Purkinje cell (primary cell): ENCODE measurements at places on chromosomes 5 and 9. TPM values are rescaled to one million over a fixed set of nuclear protein-coding genes. Genes with fewer than 3 reads are reported as not detected.

The CCNJL gene
- polyA plus RNA-seq, result 0.36 and 0.77 TPM in 2 replicates

The PCDHGB5 gene
- polyA plus RNA-seq, result 0.32 TPM in 1 of 2 replicates, not detected in the other

The CAMK4 gene
- polyA plus RNA-seq, result 87.3 and 95.5 TPM in 2 replicates

The PCDHA6 gene
- 4.0 and 5.4 TPM in 2 replicates for polyA plus RNA-seq

The FOXD4 gene
- not detected in 2 replicates for polyA plus RNA-seq

The ADGRD2 gene
- not detected in 2 replicates for polyA plus RNA-seq

The PCDHGA6 gene
- 0.30 and 0.60 TPM in 2 replicates for polyA plus RNA-seq

The NRG2 gene
- polyA plus RNA-seq, result 0.38 and 0.73 TPM in 2 replicates

The SUB1 gene
- polyA plus RNA-seq, result 1,233 and 1,272 TPM in 2 replicates

The RASGRF2 gene
- polyA plus RNA-seq, result 5.1 and 5.3 TPM in 2 replicates

The DNM1 gene
- 35.0 and 55.1 TPM in 2 replicates for polyA plus RNA-seq

The STPG3 gene
- not detected in 2 replicates for polyA plus RNA-seq

The TAF9 gene
- polyA plus RNA-seq, result 486 and 506 TPM in 2 replicates

The SPTAN1 gene
- 685 and 889 TPM in 2 replicates for polyA plus RNA-seq

The ARL14EPL gene
- not detected in 2 replicates for polyA plus RNA-seq

The PHF24 gene
- 2.3 and 10.5 TPM in 2 replicates for polyA plus RNA-seq

The TLE1 gene
- 12.0 and 15.4 TPM in 2 replicates for polyA plus RNA-seq

The ANKRD33B gene
- polyA plus RNA-seq, result 4.2 TPM in 2 replicates

The GPR150 gene
- polyA plus RNA-seq, result 0.58 TPM in 1 of 2 replicates, not detected in the other

The RNF208 gene
- polyA plus RNA-seq, result 2.6 and 5.0 TPM in 2 replicates

The WDR5 gene
- polyA plus RNA-seq, result 1.7 TPM in 2 replicates

The WNT8A gene
- polyA plus RNA-seq, result not detected in 2 replicates

The ORM2 gene
- polyA plus RNA-seq, result not detected in 2 replicates

The DIRAS2 gene
- polyA plus RNA-seq, result 39.4 and 76.1 TPM in 2 replicates

The GPR151 gene
- not detected in 2 replicates for polyA plus RNA-seq

The PCDHGB3 gene
- polyA plus RNA-seq, result 0.06 and 1.2 TPM in 2 replicates

The CTXN3 gene
- not detected in 2 replicates for polyA plus RNA-seq

The LCN2 gene
- polyA plus RNA-seq, result not detected in 2 replicates

The CENPK gene
- 20.2 and 25.0 TPM in 2 replicates for polyA plus RNA-seq

The GNG10 gene
- polyA plus RNA-seq, result 40.0 and 46.0 TPM in 2 replicates

The PCDHGA8 gene
- polyA plus RNA-seq, result 0.11 and 0.13 TPM in 2 replicates

The PCDHGB7 gene
- polyA plus RNA-seq, result 0.35 TPM in 1 of 2 replicates, not detected in the other

The MROH2B gene
- polyA plus RNA-seq, result not detected in 2 replicates

The SARDH gene
- polyA plus RNA-seq, result 1.4 TPM in 1 of 2 replicates, not detected in the other

The RELL2 gene
- polyA plus RNA-seq, result 5.9 and 8.8 TPM in 2 replicates

The OR2V2 gene
- not detected in 2 replicates for polyA plus RNA-seq

The ZNF879 gene
- 2.5 and 2.8 TPM in 2 replicates for polyA plus RNA-seq

The C8G gene
- 0.90 TPM in 1 of 2 replicates, not detected in the other for polyA plus RNA-seq

The TMEM171 gene
- 3.5 TPM in 1 of 2 replicates, not detected in the other for polyA plus RNA-seq

The PCDHGA11 gene
- 1.5 and 2.4 TPM in 2 replicates for polyA plus RNA-seq

The TMEM252 gene
- not detected in 2 replicates for polyA plus RNA-seq

The CDKN2B-AS1 gene
- polyA plus RNA-seq, result 2.5 and 10.7 TPM in 2 replicates

The MEIKIN gene
- polyA plus RNA-seq, result 0.85 and 1.3 TPM in 2 replicates

The FBP1 gene
- 0.59 TPM in 1 of 2 replicates, not detected in the other for polyA plus RNA-seq

The GPR21 gene
- 2.5 TPM in 1 of 2 replicates, not detected in the other for polyA plus RNA-seq

The LIX1 gene
- polyA plus RNA-seq, result 5.0 and 5.4 TPM in 2 replicates

The ECPAS gene
- 52.8 and 62.2 TPM in 2 replicates for polyA plus RNA-seq

The CATSPER3 gene
- not detected in 2 replicates for polyA plus RNA-seq

The NAA35 gene
- polyA plus RNA-seq, result 26.3 and 31.5 TPM in 2 replicates

The CDC20B gene
- 0.21 TPM in 1 of 2 replicates, not detected in the other for polyA plus RNA-seq

The AGXT2 gene
- not detected in 2 replicates for polyA plus RNA-seq
